Eye (tissue), 1 donor: ENCODE measurements at places on chromosomes 1 and 21.
A peak's percentile ranks its signal among the peaks of the same experiment; 100 is the strongest.

GRCh38 chr1:5571861-5572401 lies 420.3 kb downstream of the NPHP4 start:
- DNase-seq, result peak; percentile 32

DNA sequence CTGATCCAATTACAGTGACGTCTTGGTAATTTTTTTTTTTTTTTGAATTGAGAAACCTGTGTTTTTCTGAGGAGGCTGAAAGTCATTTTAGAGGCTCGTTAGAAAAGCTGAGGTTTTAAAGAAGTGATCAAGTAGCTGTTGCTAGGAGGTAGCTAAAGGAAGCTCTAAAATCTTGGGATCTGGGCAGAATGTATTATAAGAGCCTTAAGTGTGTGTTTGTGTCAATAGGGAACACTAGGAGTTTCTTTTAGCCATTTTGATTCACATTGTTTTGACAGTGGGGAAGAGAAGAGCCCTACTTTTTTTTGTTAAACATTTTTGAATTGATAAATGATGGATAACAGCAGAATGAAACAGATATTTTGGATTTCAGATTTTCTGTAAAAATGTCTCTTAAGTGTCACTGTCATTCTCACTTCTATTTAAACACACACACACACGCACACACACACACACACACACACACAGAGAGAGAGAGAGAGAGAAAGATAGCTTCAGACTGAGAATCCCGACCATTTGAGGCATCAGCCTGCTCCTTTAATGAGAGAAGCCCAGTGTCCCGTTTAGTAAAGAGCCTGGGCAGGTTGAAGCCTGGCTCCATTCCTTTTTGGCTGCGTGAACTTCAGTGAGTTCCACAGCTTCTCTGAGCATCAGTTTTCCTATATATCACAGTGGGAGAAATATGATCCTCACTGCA lies 79.1 kb upstream of the GPR88 start:
- no peak for DNase-seq

DNA sequence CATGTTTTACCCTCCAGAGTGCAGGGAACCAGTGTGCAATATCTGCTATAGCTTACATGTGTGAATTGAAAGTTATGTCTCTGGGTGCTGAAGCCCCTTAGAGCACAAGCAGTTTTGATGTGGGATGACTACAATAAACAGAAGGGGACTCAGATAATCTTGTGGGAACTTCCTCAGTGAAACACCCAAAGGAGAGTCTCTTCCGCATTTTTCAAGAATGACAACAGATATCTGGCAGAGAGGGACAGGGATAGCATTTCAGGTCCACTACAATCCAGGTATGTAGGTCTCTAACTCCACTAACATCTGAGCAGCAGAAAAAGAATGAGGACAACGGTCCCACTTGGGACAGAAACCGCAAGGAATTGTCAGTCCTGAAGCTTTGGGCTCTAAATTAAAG lies 67.6 kb upstream of the PDE4B start:
- DNase-seq, result no peak

- DNase-seq, result peak; percentile 35
These were observed 75.6 kb downstream of the PIGK start for GRCh38 chr1:77143529-77144121.

DNA sequence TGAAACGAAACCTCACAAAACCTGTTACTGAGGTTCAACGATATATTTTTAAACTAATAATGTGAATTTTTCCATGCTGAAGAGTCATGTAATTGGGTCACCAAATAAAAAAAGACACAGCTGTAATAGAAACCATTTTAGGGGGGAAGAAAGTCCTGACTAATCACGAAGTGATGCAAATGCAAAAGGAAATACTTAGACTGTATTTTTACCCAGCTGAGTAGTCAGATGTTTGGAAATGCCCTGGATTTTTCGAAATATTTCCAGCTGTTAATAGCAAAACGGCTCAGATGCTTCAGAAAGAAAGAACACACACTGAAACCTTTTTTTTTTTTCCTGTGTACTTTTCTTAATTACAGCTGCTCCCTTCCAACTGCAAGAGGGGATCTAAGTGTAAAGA lies 210.3 kb downstream of the SETD4 start:
- peak; percentile 19 for DNase-seq

DNA sequence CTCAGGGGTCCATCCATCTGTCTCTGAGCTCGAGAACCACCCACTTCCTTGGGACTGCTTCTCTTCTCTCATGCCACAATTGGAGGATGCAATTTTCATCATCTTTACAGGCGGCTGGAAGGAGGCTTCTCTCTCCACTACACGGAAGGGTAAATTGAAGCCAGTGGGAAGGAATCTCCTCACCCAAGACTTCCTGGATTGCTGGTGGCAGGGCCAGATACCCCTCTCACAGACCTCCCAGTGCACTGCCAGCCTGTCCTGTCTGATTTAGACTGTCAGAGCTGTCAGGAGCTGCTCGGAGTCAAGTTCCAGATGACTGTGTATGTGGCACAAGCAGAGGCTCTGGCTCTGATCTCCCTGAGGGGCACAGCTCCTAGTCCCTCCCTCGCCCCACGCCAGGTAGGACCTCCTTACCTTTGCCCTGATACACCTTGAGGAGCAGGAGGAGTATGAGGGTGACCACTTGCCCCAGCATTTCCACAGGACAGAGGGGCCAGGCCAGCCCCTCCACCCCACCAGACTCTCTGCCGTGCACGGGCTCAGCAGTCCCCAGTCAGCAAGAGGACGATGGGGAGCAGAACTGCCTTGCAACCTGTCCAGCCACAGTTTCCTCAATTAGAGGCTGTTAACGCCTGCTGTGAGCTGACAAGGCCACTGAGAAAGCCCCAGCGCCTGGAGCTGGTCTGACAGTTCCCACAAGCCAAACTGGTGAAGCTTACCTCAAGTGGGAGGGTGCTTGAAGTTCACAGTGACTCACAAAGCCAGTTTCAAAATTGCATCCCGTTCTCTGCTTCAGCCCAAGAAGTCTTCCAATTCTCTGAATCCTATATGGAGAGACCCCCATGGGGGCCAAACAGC lies at the start of gene CD244:
Gene CD244 (minus strand): TSS at position 685 of the 858 bp plus-strand sequence. CDS start 210 bp downstream, at position 475.
- DNase-seq, result no peak

DNA sequence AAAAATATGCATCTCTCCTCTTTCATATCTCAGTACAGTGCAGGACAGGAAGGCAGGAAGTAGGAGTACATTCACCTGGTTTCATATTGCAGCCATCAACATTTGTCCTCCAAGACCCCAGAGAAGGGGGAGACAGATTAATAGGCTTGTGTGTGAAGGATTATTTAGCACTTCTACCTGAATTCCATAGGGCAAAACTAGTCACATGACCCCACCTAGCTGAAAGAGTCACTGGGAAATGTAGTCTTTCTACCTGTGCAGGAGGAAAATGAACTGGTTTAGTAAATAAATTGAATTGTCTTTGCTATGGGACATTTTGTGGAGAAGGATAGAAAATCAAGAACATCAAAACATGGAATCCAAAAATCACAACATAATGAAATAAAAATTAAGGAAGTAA lies 13.9 kb upstream of the TRIM33 start:
- DNase-seq, result no peak

DNA sequence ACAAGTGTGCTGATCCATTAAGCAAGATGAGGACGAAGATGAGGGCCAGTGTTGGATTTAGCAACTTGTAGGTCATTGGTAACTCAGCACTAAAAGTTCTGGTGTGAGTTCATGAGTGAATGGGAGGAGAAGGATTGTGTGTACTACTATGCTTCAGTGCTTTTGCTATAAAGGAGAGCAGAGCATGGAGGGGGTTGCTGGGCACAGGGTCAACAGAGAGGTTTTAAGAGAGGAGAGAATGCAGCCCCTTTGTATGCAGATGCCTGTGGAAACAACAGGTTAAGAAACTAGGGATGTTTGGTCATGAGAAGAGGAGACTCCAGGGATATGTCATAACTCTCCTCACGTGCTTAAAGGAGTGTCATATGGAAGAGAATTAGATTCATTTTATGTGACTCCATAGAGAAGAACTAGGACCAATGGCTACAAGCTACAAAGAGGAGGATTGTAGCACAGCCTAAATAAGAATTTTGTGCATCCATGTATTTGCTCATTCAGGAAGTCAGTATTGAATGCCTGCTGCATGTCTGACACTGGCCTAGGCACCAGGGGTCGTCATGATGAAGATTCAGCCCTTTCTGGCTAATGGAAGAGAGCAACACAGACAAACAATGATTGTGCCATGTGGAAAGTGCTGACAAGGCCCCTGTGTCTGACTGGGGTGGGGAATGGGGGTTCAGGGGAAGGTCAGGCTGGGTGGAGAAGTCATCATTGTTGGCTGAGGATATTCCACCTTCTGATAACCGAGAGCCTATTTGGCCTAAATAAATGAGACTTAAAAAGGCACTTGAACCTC lies 53.5 kb downstream of the KIRREL1 start:
- no peak for DNase-seq

DNA sequence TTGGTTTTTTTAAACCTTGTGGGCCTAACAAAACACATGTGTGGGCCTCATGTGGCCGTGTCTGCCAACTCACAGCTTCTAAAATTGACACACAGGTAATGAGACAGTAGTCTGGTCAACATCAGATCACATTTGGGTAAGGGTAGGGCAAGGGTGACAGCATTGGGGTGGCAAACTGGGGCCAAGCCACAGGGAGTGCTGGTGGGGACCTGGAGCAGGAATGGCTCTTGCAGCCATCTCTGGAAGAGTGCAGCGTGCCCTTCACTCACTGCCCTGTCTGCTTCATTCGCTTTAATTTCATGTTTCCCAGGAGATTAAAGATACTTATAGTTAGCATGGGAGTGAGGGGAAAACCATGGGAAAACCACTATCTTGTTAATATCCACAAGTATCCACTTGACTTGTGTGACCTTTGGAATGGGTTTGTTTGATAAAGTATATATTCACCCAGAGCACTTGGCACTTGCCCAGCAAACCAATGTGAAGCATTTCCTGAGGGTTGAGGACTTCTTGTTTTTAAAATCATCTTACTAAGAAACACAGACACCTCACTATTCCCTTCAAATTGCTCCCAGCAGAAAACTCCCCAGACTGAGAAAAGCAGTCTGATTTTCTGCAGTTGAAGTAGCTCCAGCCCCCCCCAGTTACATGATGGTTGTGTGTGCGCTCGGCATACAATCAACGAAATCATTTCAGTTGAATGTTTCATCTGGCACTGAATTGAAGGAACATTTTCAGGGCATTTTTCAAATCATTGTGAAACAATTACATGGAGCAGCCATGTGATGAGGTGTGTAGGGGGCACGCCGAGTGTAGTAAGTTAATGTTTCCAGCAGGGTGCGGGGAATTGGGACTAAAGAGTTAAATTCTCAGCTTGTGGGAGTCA lies 175.7 kb downstream of the VPS13D start:
- peak; percentile 37 for DNase-seq

DNA sequence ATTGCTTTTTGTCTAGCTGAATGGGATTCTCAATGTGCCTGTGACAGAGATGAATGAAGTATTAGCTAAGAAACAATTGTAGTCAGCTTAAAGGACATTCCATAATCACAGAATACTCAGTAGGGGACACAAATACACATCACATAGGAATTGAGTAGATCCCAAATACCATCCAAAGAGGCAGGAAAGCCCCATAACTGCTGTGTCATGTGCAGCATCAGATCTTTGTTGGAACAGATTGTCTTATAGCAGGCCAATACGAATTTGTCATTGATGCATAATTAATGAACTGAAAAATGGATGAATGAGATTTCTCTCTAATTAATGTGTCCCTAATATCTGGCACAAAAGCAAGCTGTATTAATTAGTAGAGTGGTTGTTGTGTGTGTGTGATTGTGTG lies 82.3 kb upstream of the S1PR1 start:
- DNase-seq, result no peak

DNA sequence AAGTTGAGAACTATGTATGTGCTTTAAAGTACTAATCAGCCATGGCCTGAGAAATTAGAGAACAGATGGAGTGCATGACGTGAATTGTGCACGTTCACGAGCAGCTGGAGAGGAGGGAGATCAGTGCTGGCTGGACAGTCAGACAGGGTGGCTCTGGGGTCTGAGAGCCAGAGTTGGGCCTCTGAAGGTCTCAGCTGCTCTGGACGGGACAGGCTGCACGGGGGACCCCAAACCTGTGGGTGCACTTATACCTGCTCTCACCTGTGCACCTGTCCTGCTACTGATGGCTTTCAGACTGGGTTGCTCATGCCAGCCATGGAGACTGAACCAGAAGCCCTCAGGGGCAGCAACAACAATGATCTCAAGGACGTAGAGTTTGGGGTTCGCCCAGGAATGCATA lies 43.5 kb downstream of the UMODL1 start:
- DNase-seq, result no peak

GRCh38 chr1:225517221-225517620 lies 89.4 kb upstream of the LBR start:
- no peak for DNase-seq

DNA sequence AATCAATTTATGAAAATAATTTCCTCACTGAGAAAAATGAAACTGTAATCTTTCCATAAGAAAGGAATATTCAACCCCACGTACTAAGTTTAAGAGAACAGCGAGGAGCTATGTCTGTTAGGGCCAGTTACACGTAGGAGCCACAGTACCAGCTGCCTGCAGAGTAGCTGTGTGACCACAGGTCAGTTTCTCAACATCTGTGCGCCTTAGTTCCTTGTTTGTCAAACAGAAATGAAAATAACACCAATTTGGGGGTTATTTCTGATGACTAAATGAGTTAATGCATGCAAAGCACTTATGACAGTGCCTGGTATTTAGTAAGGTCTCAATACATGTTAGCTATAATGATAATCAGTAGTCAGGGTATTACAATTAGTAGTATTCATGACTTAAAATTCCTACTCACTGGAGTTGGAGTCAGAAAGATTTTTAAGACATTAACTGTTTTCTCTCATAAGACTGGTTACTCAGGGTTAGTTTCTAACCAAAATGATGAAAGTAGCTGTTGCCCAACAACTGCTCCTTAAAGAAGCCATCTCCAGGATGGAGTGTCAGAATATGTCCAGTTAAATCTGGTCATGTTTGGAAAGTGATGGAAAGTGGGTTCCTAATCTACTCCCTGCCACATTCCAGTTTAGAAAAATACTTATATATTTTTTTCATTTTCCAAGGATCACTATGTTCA lies 85.8 kb upstream of the ZNF648 start:
- DNase-seq, result no peak

DNA sequence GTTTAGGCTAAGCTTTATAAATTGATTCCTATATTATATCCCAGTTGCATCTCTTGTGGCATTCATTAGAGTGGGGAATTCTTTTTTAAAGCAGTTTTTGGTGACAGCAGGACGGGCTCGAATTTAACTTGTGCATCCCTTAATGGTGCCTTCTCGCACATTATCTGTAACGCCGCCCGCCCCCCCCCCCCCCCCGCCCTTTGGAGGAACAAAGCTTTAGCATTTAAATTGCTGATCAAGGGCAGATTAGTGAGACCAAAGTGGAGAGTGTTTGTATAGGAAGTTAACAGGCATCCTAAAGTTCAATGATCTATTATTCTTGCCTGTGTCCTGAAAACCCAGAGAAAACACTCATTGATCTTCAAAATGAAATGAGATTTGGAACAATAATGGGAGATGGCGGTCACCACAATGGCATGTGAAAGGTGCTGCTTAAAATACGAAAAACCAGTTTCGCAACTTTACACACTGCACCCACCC lies 2.2 kb downstream of the LMO4 start:
- DNase-seq, result no peak
